ENCODE measurements at places on chromosomes 1 and 21.

DNA sequence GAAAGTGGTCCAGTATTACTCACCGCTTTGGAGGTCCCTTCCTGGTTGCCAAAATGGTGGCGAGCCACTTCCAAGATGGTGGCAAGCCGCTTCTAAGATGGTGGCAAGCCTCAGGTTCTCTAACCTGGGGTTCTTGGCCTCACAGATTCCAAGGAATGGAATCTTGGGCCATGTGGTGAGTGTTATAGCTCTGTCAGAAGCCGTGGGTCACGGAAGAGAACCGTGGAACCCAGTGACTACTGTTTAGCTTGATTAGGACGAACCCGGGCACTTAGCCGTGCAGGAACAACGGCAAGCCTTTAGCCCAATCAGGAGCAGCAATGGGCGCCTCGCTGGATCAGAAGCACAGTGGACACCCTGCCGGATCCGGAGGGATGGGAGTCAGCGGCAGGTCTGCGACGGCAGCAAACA is 356.2 kb upstream of the TMPRSS15 start:
- DNase-seq, result no peak

DNA sequence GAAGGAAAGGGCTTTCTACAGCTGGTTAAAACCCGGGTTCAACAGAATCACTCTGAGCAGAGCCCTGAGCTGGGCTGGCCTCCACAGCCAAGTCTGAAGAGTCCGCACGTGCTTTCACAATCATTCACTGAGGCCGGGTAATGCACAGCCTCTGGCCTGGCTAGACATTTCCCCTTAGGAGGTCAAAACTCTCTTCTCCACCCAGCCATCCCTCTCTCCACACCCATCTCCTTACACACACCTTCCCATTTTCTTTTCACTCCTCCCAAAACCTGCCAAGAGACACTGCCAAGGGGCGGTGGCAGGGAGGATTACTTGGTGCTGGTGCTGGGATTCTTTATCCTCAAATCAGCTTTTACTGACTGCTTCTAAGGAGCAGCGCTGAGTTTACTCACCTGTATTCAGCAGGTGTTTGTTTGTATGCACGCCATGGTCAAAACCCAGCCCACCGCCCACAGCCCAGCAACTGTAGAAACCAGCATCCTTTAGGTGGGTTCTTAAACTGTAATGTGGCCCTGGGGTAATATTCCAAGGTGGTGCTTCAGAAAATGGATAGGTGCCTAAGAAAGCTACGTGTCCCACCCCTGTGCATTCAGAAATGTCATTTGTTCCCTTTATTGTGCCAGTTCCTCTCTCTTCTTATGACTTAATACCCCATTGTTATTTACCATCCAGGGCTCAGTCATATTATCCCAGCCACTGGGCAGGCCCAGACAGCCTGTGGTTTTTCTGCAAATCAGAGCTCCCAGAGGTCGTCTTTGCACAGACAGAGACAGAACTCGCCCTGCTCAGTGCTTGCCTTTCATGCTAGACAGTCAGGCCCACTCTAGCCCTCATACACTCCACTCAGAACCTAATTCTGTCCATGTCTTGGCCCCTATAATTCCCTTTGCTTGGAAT is 80.2 kb downstream of the ADSS2 start:
- no peak for DNase-seq

GRCh38 chr1:235013512-235013911 is 115.1 kb downstream of the TOMM20 start:
- no peak for DNase-seq

DNA sequence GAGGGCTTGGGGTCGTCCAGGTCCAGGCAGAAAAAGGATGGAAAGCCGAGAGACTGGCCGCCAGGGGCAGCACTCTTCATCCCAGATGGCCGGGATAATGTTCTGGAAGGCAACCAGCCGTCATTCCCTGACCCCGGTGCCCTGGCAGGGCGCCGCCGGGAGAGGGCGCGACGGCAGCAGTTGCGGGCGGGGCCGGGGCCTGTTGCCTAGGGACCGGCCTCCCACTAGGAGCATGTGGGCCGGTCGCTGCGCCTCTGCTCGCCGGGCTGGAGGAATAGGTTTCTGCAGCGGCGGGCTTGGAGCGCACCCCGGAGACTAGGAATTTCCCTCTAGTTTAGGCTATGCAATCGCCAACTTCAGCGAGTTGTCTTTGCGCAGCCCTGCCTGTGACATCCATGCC is 11.0 kb downstream of the DMRTB1 start:
- no peak for DNase-seq

DNA sequence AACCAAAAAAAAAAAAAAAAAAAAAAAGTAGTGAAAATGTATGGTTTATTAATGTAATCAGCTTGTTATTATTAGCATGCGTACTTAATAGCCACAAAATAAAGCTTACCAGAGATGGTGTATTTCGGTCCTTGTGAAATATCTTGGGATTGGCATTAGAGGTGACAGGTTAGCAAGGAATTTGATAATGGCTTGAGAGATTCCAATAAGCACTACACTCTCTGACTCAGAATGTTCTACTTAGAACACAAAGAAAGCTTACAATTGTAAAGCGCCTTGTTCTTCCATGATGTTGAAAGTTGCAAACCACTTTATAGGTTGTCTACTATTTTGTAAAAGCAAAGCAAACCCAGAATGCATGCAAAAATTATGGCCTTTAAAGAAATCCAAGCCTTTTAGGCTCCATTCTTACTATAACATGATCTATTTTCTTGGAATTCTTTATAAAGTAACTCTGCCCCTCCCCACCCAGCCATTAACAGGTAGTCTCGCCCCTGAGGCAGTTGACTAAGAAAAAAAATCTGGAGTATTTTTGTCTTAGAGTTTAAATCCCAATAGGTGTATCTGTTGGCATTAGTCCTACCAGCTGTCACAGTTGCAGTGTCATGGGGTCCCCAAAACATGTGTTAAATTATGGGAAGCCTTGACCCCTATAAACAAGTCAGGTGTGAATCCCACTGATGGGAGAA is 129.2 kb downstream of the DHRS3 start:
- DNase-seq, result no peak

- no peak for DNase-seq
These were observed 76.0 kb upstream of the NEK2 start for GRCh38 chr1:211751438-211751837.

DNA sequence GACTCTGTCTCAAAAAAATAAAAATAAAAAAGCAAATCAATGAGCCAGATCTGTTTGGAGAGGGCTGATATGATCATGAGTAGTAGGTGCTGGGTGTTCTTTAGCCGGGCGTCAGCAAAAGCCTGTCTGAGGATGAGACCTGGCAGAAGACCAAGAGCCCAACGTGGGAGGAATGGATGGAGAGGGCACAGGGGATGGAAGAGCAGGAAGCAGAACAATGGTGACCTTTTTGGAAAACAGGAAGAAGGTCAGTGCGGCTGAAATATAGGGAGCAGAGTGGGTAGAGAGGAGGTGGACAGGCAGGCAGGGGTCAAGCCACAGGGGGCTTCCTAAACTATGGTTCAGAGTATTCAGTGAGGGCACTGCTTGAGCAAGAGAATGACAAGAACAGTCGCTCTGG is 30.9 kb downstream of the VWA5B1 start:
- no peak for DNase-seq
